ENCODE measurements at places on chromosomes 12 and 14. TPM values are rescaled to one million over a fixed set of nuclear protein-coding genes. Genes with fewer than 3 reads are reported as not detected.

GRCh38 chr12:48022676-48023385 is 18.6 kb upstream of the COL2A1 start:
- no peaks in the 10 kb centered on the region for H3K36me3 ChIP-seq
- H3K27ac ChIP-seq, result no peak overlapping the region
- no peaks in the 10 kb centered on the region for H3K27me3 ChIP-seq
- H3K4me3 ChIP-seq, result no peak overlapping the region

DNA sequence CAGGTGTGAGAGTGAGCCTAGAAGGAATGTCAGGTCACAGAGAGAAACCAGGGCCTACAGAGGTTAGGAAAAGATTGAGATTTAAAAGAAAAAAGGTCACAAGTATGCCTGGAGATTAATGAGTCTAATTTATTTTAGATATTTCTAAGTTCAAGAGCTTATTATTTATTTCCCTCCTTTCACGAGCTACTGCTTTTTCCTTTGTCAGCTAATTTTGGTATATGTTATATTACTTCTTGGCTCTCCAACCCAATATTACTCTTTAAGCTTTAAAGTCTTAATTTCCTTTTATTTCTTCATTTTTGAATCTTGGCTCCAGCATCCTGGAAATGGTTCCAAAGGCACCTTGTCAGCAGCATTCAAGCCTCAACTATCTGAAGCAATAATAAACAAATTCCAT is 109.5 kb upstream of the MIS18BP1 start:
- H3K27ac ChIP-seq, result no peak overlapping the region
- H3K4me3 ChIP-seq, result no peak overlapping the region
- no peaks in the 10 kb centered on the region for H3K36me3 ChIP-seq
- no peaks in the 10 kb centered on the region for H3K27me3 ChIP-seq
- no peak for DNase-seq

GRCh38 chr12:49905718-49906314 is 2.1 kb upstream of the FAIM2 start:
- no peak overlapping the region for H3K27ac ChIP-seq
- H3K4me1 ChIP-seq, result no peaks in the 10 kb centered on the region
- DNase-seq, result no peak
- no peak overlapping the region for H3K4me3 ChIP-seq
- no peaks in the 10 kb centered on the region for H3K27me3 ChIP-seq
- no peaks in the 10 kb centered on the region for H3K36me3 ChIP-seq

RHEBL1 gene
- 1.1 TPM for total RNA-seq

- no peaks in the 10 kb centered on the region for H3K4me1 ChIP-seq
- no peak overlapping the region for H3K27ac ChIP-seq
- no peak for DNase-seq
- no peaks in the 10 kb centered on the region for H3K36me3 ChIP-seq
Observed at GRCh38 chr12:28306535-28306934, 116.3 kb downstream of the CCDC91 start.

GRCh38 chr12:127263621-127264020 is 1003.3 kb upstream of the TMEM132C start:
- no peak overlapping the region for H3K4me3 ChIP-seq
- H3K36me3 ChIP-seq, result no peaks in the 10 kb centered on the region
- H3K4me1 ChIP-seq, result no peaks in the 10 kb centered on the region
- no peak for DNase-seq
- H3K27me3 ChIP-seq, result no peaks in the 10 kb centered on the region

ANO4 gene
- total RNA-seq, result 0.32 TPM

DNA sequence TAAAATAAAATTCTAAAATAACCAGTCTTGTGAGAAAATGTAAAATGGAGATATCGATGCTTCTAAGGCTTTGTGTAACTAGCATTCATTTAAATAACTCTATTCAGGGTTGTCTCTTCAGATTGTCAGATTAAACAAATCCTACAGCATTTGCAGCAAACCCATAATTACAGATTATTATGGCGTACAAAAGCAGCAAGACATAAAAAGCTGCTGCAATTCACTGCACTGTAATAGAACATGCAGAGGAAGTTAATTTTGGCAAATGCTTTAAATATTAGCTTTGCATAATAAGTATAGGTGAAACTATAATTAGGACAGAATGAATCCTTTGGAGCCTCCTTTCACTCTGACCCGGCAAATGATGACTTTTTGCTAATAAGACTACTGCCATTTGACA is 98.3 kb downstream of the INSM2 start:
- no peak for DNase-seq
- no peaks in the 10 kb centered on the region for H3K36me3 ChIP-seq
- H3K27me3 ChIP-seq, result no peaks in the 10 kb centered on the region

GRCh38 chr12:68958322-68958721 is 25.4 kb upstream of the CPM start:
- no peak overlapping the region for H3K4me3 ChIP-seq
- no peaks in the 10 kb centered on the region for H3K36me3 ChIP-seq
- H3K27ac ChIP-seq, result no peak overlapping the region
- H3K4me1 ChIP-seq, result no peaks in the 10 kb centered on the region
- DNase-seq, result no peak

- no peaks in the 10 kb centered on the region for H3K36me3 ChIP-seq
- no peak for DNase-seq
- H3K4me1 ChIP-seq, result no peaks in the 10 kb centered on the region
Observed at GRCh38 chr12:66587912-66588311, 91.0 kb downstream of the GRIP1 start.

LMNTD1 gene
- total RNA-seq, result not detected

INHBC gene
- total RNA-seq, result not detected

DNA sequence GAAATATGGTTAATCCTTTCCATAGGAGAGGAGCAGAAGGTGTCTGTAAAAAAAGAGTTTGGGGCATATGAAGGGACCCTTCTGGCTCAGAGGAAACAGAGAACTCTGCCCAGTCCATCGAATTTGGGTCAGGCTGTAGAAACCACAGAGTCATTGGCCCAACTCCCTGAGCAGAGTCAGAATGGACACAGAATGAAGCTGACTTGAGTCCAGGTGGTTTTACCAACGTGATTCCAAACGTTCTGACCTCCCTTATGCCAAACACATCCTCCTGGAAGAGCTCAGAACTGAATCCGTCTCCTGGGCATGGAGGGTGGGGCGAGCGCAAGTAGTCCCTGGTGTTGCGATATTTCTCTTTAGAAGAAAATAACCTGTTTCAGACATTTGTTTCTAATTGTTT is 138.8 kb downstream of the DAD1 start:
- H3K4me1 ChIP-seq, result no peaks in the 10 kb centered on the region
- no peak for DNase-seq
- H3K27ac ChIP-seq, result no peak overlapping the region
- H3K27me3 ChIP-seq, result no peaks in the 10 kb centered on the region

GRCh38 chr12:29082522-29082921 is 66.6 kb upstream of the FAR2 start:
- H3K4me1 ChIP-seq, result no peaks in the 10 kb centered on the region
- no peak overlapping the region for H3K4me3 ChIP-seq
- DNase-seq, result no peak
- H3K36me3 ChIP-seq, result no peaks in the 10 kb centered on the region
- H3K27ac ChIP-seq, result no peak overlapping the region
